Naive thymus-derived CD4-positive, alpha-beta T cell (primary cell): ENCODE measurements at places on chromosomes 3 and 15.

DNA sequence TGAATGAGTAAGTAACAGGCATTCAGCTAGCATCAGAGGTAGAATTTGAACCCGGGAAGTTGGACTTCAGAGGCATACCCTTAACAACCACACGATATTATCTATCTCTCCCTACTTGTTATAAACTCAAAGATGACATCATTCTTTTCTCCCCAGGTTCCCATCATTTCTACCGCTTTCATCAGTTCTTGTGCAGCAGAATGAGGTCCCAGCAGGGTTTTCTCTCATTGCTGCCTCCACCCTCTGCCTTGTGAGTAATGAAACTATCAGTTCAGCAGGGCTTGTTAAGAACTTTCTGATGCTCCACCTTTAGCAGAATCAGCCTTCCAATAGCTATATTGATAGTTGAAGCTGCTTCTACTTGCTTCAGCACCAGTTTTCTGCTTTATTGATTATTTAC, 487.5 kb upstream of the KCNMB2 start:
- DNase-seq = no peak

- no peak for DNase-seq
Measured at GRCh38 chr3:186464424-186465093, 79.6 kb downstream of the CRYGS start.

DNA sequence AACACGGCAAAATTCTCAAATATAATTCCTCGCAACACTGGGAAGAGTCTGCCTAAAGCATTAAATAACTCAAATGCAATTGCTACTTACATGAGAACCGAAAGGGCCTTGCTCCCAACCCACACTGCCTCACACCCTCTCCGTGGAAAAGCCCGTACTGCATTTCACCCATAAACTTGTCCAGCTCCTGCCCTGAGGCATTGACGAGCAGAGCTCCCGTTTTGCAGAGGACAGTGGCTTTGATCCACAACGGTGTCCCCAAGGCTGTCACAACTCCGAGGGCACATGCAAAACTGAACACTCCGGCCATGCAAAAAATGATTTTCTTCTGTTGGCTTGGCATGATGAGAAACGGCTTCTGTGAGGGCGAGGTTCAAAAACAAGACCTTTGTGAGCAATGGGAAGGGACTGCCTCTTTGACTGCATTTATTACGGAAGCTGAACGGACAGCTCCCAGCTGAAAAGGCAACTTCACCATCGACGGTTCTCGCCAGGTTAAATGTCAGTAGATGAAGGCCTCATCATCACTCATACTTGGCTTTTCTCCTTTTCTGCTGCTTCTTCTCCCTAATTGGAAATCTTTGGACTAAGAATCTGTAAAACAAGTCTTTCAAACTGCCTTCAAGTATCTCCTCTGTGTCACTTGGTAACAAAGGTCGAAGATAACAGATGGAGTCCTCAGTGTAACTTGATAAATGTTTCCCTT, at the start of gene CLRN1:
CLRN1 (minus strand) TSS at position 362 of the 706 bp plus-strand sequence; CDS start at position 343, 19 bp downstream.
- DNase-seq = no peak

DNA sequence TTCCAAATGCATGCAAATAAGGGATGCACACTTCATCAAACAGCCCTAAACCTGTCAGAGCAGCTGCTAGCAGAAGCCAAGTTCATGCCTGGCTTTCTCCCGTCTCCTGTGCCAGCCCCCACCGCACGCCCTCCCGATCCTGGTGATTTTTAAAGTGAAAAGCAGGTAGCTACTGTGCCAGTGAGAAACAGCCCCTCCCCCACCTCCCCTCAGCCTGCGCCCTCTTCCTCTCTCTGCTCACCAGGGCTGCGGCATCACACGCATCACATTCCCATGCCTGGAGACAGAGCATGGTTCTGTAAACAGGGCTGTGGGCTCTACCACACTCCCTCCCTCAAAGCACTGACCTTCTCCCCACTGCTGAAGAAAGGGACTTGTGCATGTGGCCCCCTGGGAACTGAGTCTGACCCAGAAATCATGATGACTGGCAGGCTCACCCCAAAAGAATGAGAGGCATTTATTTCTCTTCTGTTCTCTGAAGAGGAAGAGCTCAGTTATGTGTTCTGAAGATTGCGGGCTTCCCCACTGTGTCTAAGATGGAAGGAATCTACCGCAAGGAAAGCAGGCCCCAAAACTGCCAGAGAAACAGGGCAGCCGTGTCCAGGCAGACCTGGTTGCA, 14.5 kb upstream of the SLC6A1 start:
- DNase-seq = no peak

DNA sequence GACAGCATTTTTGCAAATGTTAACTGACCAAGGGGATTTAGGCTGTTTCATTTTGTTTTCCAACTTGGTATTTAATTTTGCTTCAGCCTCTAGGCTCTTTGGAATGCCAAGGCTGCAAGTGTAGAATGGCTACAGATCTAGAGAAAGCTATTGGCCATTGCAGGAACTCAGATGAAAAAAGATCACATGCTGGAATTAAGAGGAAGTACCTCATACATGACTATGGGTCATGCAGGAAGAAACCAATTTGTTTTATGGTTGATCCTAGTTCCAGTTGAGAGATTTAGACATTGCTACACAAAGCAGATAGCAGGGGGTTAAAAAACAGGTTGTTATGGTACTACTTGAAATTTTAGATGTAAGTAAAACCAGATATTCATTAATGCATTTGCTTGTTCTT, 12.7 kb upstream of the CLDN16 start:
- no peak for DNase-seq

DNA sequence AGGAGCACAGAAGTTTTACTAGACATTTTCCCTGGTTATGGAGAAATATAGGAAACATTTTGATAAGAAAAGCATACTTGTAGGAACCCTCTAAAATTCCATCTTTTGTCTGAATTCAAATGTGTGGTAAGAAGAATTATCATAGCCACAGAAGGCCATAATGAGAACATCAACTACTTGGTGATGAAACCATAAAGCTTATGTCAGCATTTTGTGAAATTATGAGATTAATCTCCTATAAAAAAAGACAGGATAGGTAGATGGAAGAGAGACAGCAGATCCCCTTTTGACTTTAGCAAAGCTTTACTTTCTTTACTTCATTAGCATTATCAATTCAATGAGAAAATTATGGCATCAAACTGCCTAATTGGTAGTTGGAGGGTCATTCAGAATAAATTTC, 697.0 kb downstream of the IGSF11 start:
- no peak for DNase-seq

- peak; percentile 83 for DNase-seq
Measured at GRCh38 chr15:63892794-63893441, 59.2 kb upstream of the HERC1 start.

DNA sequence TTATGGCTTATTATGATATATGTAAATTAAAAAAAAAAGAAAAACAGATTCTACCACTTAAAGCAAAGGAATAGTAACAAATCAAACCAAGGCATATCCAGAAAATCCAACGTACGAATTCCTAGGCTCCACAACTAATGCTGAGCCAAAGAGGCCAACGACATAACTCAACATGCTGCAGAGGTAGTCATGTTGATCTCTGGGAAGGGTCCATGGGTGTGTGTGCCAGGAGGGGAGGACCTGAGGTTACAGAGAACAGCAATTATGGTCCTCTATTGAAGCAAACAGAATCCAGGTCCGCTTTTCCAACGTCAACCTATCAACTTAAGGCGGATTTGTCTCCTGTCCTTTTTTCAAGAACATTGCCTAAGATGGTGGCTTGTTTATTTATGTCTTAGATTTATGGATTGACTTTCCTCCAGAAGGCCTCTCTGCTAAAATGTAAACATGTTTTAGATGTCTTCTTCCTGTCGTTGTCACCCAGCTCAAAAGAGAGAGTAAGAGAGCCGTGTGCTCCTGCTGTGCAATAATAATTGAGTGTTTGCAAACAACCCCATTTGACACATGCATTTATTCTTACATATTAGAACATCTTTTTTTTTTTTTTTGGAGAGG, 20.4 kb downstream of the NANOGP8 start:
- no peak for DNase-seq

DNA sequence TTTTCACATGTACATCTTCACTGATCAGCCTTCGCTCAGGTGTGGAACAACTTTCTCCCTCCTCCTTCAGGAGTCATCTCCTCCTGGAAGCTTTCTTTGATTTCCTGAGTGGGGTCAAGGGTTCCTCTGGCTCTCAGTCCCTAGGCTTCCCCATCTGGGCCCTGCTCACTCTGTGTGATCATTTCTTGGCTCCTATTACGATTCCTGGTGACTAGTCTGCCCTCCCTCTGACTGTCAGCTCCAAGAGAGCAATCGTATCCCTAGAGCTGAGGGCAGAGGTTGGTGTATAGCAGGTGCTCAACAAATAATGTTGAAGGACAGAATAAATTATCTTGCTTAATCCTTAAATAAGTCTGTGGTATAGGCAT, 15.3 kb upstream of the PRKCD start:
- no peak for DNase-seq

GRCh38 chr15:77282333-77282732, 137.6 kb downstream of the PEAK1 start:
- no peak for DNase-seq

- DNase-seq = no peak
Measured at GRCh38 chr3:128146201-128146600, 7.1 kb upstream of the EEFSEC start.

- DNase-seq = no peak
Measured at GRCh38 chr3:45486136-45486535, 97.8 kb downstream of the LARS2 start.

GRCh38 chr15:76335307-76336253, 993 bp upstream of the ISL2 start:
- DNase-seq = no peak

GRCh38 chr15:92625251-92625980, 30.2 kb downstream of the FAM174B start:
- no peak for DNase-seq

- DNase-seq = no peak
Measured at GRCh38 chr3:190673148-190673547, 159.3 kb downstream of the IL1RAP start.

DNA sequence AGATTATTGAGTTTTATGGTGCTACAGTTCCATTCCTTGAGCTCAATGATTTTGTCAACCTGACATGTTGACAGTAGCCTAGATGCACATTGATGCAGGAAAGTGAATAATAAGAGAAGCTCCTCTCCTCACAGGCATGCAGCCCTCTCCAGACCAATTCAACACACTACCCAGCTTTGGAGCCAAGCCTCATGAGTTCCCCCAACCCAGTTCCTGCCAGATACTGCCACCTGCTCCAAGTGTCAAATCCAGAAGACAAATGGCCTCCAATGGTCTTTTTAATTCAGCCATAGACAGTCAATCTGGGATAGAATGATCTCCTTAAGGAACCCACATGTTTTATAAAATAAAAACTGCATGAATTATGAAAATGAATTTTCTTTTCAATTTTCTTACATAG, 83.7 kb upstream of the ARHGEF3 start:
- no peak for DNase-seq

DNA sequence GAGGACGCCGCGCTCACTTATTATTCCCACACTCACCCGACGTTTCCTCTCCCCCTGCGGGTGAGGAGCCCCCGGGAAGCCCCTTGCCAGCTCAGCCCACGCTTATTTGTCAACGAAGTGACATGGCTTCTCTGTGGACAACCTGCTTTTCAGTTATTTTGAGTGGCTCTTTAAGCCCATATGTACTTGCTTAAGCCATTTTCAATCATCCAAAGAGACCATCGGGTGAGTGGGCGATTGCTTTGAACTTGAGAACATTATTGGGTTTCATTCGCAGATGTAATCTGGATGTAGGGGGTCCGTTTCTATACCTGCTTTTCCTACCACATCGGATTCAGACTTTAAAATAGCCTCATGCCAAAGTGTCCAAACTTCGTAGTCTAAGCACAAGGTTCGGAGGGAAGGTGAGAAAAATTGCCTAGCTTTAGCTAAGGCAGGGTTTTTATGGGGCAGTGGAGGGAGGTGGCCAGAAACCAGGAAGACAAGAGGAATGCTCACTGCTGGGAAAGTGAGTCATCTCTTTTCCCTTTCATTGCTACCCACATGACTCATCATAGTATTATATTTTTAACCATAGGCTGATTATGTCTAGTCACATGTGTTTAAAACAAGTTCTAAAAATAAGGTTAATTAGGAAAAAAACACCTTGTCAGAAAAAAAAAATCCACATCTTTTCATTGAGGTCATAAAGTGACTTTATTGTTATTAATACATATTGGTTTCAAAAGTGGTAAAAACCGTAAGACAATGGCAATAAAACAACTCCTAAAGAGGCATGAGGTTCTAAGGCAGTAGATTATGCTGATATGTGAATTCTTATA, 773.1 kb upstream of the NR2F2 start:
- DNase-seq = no peak

GRCh38 chr3:112602217-112602838, 38.6 kb downstream of the CCDC80 start:
- no peak for DNase-seq

DNA sequence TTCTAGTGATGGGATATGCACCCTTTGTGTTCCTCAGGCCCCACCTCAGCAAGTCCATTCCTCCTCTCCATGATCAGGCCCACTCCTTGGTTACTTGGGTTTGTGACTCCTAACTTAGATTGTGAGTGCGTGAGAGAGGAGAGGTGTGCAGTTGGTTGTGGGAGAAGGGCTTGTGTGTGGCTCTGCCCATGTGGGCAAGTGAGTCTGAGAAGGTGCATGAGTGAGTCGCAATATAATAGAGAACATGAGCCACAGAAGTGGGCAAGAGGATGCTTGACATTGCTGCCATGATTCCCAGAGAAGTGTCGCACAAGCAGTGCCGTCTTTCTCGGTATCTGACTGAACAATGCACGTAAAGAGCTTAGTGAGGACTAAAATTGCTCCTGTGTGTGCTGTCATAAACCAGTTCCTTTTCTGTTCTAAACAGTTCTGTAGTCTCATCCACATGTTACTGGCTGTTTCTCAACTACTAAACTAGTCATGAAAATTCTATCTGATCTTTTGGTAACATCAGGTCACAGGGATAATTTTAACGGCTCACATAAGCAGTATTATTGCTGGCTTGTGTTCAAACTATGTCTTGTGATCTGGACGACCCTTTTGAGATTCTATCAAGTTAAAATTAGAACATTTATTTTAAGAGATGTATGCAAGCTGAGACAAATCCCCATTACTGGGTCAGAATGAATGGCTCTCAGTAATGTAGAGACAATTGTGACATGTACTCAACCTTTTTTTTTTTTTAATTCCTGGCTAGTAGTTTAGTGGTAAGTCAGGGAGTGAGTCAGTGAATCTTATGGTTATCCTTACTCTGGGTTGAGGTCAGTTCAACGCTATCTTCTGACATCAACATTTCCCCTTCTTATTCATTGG, 25.6 kb downstream of the GYG1 start:
- DNase-seq = no peak

GRCh38 chr15:80068578-80068977, 9.1 kb downstream of the ZFAND6 start:
- no peak for DNase-seq

- DNase-seq = no peak
Measured at GRCh38 chr3:139577909-139578308, 38.4 kb upstream of the RBP1 start.

DNA sequence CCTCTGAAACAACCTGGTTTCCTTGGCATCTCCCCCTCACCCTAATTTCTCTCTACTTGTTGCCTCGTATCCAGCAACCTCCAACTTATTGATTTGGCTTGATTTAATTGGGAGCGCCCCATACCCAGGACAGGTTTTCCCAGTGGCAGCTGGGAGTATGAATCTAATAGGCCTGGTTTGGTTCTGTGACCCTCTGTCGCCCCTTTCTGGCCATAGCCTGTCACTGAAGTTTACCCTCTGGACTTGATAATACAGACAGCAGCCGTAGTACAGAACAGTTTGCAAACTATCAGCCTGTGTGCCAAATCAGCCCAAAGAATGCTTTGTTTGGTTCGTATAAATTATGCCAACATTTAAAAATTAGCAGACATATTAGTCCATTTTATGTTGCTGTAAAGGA, 525.1 kb upstream of the GOLIM4 start:
- DNase-seq = no peak

GRCh38 chr3:179921500-179921899, 115.2 kb downstream of the PEX5L start:
- no peak for DNase-seq
